ENCODE measurements at places on chromosomes 2 and 18.

DNA sequence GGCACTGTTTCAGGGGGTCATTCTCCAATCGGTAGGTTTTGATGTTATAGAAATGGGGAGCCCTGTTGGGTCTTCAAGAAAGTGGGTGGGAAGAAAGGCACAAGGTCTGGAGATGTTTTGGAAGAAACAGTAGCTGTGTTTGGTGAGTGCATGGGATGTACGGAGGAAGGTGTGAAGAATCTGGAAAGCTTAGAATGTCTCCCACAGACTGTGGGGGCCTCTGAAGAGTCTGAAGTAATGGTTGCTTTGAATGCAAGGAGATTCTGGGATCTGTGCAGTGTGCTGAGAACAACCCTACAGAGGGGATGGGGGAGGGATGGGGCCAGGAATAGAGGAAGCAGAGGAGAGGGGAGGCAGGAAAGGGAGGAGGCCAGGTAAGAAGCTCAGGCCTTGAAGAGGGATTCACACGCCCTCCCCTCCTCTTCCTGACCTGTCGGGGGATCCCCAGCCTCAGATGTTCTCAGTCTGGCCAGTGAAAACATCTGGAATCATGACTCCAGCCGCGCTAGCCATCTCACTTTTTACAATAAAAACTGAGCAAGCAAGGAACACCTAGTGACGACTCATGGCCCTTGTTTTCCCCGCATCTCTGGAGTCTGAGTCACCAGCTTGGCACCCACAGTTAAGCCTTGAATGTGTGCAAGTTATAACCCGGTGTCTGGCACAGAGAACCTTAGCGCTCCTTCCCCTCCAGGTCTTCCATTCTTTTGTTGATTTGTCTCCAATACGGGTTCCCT lies 74.2 kb downstream of the SH3BP4 start:
- DNase-seq: no peak

DNA sequence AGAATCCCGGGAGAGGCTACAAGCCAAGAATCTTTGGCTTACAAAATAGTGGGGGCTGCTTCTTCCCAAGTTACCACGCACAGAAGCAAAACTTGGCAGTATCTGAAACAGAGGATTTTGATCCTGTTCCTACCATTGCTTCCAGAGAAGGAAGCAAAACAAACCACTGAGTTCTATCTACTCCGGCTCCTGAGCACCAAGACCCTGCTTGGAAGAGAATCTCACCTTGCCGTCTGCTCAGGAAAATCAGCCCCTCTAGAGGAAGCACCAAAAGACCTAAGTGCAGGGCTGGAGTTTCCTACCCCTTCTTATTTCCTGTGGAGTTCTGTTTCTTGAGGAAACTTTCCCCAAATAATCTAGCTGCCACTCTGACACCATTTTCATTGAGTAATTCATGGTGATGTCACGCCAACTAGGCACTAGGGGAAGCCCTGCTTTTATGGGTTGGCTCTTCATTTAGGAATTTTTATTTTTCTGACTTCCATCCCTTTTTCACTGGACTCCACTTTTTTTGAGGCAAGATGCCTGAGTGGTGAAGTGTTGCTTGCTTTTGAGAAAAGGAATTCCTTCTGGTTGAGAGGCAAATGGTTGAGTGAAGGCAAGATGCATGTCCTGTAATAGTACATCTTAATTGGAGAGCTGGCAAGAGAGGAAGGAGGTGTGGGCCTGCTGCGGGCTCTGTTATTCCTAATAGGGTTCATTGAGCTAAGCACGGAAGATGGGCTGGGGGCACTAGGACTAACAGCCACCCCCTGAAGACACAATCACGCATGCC lies 36.8 kb upstream of the EML4 start:
- DNase-seq: peak; percentile 63

- DNase-seq: no peak
These were observed 31.1 kb downstream of the EPAS1 start for GRCh38 chr2:46328291-46328690.

GRCh38 chr18:34511435-34511834 lies 198.7 kb upstream of the DTNA start:
- DNase-seq: no peak

GRCh38 chr18:35982409-35983114 lies 10.1 kb downstream of the RMP24 start:
- no peak for DNase-seq

DNA sequence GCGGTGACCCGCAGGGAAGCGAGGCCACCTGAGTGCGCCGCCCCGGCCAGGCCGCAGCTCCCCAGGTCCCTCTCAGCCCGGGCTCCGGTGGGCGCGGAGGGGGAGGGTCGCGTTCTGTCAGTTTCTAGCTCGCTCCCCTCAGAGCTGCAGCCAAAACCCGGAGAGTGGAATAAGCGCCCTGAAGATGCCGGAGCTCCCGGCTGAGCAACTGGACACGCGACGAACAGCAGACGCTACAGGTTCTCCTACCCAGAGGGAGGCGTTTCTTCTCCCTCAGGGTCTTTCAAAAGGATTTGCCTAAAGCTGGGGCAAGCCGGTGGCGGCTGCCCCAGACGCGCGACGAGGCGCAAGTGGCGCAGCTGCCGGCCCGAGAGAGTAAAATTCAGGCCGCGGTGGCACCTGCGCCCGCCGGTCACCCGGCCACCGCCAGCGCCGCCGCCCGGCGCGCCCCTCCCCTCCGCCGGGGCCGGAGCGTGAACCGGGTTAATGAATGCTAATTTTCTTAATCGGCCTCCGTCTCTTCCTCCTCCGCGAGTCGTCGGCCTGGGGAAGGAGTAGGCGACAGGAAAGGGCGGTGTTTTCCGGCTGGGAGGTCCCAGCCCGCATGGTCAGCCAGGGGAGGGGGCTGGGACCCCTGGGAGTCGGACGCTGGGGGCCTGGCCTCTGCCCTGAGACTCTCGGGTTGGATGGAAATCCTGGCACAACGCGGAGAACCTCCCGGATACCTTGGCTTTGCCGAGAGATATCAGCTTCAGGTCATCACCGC lies 845 bp upstream of the CDC42EP3 start:
- peak; percentile 85 for DNase-seq

DNA sequence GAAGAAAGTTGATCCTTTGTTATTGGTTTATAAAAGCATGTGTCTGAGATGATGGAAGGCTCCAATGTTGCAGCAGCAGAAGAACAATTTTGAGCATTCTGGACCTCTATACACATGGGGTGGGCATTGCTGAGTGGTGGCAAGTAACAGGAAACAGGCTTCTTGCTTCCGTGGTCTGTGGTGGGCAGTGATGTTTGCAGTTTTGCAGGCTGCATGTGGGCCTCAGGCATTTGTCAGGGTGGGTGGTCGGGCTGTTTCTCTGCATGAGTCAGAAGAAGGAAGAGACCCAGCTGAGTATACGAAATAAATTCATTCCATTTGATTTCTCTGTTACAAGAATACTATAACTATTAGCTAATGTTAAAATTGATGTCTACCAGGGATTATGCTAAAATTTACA lies 239.5 kb upstream of the COL3A1 start:
- DNase-seq: no peak

DNA sequence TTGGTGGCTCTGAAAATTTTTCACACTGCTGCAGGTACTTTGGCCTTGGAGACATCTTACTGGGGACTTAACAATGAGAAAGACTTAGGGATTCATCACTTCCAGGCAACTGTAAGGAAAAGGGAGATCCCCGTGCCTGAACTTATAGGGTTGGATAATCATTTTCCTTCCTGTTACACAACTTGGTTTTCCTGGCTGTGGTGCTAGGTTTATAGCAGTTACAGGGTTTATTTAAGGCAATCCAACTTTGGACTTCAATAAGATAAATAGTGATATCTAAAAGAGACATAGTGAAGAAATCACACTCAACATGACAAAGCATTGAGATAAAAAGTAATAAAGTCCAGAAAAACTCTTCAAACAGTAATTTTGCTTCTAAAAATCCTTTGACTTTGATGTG lies 70.2 kb upstream of the RAPH1 start:
- no peak for DNase-seq

- no peak for DNase-seq
These were observed 152.5 kb upstream of the SKOR2 start for GRCh38 chr18:47403949-47404348.

DNA sequence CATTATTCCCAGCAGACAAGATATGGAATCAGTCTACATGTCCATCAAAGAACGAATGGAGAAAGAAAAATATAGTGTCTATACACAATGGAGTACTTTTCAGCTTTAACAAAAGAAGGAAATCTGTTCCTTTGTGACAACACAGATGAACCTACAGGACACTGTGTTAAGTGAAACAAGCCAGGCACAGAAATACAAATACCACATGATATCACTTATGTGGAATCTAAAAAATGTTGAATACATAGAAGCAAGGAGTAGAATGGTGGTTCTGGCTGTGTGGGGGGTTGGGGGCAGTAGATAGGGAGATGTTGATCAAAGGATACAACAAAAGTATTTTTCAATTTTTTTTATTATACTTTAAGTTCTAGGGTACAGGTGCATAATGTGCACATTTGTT lies 347.7 kb upstream of the MAP2 start:
- DNase-seq: no peak

GRCh38 chr2:134070281-134070741 lies 183.6 kb upstream of the MGAT5 start:
- DNase-seq: no peak

- no peak for DNase-seq
These were observed 29.6 kb downstream of the M1AP start for GRCh38 chr2:74618410-74619083.

DNA sequence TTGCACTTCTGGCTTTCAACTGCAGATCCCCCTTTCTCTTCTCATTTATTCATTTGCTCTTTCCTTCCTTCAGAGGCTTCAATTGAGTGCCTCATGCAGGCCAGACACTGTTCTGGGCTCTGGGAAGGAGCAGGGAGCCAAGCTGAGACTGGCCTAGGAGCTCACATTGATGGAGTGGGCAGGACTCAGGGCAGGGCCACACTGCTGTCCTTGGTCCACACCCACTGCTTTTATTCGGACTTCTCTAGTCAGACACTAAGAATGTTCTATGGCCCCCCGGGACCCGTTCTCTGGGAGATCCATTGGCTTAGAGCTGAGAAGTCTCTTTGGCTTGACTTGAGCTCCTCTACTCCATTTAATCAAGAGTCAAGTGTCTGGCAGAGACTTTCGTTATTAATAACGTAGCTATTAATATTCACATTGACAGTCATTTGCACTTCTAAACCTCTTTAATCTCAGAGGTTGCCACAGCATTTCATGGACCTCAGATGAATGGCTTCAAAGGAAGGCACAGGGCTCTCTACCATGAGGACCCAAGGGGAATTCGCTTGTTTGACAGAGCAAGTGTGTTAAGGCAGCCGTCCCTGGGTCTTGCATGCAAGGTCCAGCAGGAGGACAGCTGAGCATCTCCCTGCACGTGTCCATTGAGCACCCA lies 20.1 kb downstream of the SH3RF3 start:
- DNase-seq: no peak

DNA sequence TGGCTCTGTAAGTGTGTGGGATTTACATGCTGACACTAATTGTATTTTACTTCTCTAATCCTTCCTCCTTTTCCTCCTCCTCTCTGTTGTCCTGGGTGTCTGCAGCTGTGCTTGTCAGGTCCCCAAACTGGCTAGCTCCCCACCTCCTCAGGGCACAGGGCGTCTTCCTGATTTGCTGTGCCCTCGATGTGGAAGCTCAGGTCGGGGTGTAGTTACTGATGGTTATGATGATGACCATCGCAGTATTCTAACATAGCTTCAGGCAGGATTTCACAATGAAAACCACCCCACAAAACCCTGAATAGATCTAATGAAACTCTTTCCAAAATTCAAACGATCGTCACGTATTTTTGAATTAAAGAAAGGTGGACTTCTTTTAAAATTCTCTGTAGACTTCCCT lies 428.4 kb downstream of the TGIF1 start:
- peak; percentile 19 for DNase-seq

DNA sequence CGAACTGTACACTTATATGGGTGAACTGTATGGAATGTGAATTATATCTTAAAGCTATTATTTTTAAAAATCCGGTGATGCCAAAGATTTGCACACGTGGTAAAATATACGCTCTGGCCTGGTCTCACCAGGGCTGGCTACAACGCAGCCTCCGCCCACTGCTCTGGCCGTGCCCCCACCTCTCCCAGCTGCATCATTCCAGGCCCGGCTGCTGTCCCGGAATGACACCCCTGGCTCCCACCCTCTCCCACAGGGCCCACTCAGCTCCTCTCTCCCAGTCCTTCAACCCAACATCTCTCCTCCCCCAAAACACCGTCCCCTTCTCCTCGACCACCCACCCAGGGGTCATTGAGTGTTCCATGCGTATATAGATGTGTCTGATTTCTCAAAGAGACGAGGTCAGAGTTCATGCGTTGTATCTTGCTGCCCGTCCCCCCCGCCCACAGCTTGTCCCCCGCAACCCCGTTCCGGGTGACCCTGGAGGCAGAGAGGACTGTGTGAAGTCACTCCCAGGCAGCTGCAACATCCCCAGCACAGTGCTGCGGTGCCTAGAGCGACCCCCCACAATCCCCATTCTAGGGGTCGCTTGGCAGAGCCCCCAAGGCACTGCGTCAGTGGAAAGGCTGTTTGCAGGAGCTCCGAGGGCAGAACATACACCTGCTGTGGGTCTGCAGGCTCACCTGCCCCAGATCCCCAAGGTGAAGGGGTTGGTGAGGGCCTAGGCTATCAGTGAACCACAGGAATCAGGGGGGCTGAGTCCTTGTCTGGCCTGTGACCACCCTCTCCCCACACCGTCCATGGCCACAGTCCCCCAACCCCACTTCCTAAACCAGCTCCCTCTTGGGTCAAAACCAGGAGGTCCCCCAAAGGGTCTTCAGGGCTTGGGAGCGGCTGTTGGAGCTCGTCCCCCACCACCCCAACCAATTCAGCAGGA lies 13.3 kb downstream of the DNMT3A start:
- no peak for DNase-seq

GRCh38 chr2:199404841-199405240 lies 52.9 kb downstream of the SATB2 start:
- no peak for DNase-seq

DNA sequence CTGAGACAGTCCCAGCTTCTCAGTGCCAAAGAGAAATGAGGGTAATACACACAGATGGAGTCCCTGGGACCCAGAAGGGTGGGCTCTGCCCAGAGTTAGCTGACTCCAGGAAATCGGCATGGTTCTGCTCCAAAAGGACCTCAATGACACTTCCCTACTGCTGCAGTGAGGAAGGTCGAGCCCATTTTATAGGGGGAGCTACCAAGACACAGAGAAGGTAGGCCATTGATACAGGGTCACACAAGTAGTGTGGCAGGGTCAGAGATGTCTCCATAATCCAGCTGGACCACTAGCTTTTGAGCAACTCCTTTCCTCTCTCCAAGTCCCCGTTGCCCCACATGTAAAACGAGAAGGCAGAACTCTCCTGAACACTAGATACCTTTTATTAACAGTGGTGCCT lies 276.9 kb downstream of the MYCN start:
- DNase-seq: no peak

DNA sequence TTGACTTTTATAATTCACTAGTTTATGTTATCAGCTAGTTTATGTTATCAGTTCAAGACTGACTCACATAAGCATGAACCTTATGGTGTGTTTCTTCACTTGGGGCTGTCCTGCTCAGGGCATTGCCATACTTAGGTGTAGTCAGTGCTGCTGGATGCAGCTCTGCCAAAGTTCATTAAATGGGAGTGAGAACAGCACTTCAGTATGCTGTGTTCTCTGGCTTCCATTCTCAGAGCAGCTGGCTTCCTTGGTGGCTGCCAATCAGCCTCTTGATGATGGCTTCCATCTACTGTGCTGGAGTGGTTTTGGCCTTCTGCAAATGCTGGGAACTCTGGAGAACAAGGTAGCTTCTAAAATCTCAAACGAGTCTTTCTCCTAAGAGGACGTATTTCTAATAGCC lies 170.7 kb downstream of the TDRD15 start:
- DNase-seq: no peak
